ENCODE measurements at places on chromosomes 13 and 19.

- no peak for DNase-seq
Observed at GRCh38 chr13:106197496-106197895, 338.0 kb downstream of the EFNB2 start.

DNA sequence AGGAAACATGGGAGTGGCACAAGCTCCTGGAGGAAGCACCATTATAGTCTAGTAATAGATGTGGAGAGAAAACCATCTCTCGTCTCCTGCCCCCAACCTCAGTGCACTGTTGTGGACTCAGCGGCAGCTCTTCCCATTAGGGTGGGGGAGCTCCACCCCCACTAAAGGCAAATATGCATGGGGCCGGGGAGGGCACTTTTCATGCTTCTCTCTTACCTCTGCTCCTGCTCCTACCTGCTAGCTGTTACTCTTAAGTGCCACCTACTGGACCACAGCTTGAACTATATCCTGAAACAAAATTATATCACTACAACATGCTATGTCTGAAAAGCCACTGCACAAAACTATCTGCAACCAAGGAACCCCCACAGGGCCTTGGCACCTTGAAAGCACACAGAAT, 112.6 kb upstream of the DACH1 start:
- DNase-seq: no peak

DNA sequence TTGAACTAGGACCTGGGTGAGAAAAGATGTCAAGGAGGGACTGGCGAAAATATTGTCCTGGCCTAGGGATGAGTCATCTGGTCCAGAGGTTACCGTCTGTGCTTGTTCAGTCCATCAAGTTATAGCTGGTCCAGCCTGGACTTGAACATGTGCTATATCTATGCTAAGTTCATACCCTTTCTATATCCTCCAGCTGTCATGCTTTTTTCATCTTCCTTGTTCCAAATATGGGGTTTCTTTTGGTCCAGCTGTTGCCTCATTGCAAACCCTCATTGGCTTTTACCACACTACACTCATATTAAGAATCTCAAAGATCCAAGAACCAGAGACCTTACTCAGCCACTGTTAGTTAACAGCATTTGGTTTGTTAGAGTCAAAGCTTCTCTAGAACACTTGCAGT, 19.1 kb upstream of the KLF12 start:
- DNase-seq: no peak

- DNase-seq: no peak
Observed at GRCh38 chr13:24605923-24606372, 74.3 kb upstream of the ATP12A start.

DNA sequence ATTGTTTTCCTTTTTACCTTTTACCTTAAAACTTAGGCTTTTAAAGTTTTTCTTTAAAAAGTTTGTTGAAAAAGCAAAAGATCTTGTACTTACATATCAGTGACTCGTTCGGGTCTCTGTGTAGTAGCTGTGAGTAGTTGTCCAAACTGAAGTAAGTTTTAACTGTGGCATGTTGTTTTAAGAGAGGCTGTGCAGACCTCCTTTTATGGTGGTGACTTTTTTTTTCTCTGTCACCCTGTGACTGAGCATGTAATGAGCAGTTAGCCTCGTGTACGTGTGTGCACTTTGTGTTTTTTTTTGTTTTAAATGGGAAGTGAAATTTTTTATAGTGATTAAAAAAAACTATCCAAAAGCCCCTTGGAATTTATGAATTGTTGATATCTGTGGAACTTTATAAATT, at the start of gene GPR183:
Gene GPR183 (minus strand): TSS at position 153 of the 400 bp plus-strand sequence. CDS start 11,254 bp downstream, outside the sequence.
- no peak for DNase-seq

DNA sequence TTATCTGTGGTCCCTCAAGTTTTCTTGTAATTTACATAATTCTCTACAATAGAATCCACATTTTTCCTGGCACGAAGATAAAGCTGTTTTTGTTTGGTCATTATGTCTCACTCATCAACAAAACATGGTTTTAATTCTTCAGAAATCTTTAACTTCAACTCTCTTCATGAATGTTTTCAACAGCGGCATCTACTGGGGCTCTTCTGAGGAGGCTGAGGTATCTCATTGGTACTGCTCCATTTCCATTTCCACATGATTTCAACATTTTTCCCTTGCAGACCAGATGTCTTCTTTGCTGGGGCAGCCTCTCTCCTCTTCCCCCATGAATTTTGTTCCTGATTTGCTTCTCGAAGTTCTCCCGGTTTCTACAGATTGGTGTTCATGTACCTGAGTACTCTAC, 5.8 kb upstream of the KBTBD7 start:
- DNase-seq: no peak

- peak; percentile 40 for DNase-seq
Observed at GRCh38 chr19:10701955-10702525, 801 bp downstream of the QTRT1 start.

DNA sequence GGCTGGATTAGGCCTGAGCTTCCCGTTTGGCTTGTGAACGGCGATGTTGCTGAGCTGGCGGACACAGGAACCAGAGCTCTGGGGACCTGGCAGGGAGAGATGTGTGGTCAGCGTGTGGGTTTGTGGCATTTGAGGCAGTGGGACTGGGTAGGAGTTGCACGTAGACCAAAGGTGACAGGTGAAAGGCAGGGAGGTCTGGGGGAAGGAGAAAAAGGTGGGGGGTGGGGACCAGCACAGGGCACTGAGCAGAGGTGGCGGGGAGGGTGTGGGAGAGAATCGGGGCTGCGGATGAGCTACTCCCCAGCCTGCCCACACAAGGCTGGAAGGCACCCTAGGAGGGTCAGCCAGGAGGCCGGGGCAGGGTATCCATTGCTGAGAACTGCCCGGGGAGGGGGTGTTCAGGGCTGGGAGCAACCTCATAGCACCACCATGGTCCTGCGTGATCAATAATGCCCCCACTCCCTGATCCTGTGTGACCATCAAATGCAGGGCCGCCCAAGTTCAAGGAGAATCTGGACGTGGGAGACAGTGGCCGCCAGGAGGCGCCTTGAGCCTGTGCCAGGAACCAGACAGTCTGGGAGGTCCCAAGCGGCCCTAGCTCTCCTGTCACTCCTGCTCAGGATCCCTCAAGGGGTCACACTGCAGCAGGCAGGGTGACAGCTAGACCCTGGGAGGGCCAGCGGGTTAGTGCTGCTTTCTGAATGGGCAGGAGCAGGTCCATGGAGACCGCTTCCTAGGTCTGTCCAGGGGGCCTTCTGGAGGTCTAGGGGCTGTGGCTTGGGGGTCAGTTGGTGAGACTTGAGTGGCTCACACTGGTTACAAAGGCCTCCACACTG, 12.8 kb upstream of the SELENOW start:
- DNase-seq: no peak

- DNase-seq: no peak
Observed at GRCh38 chr19:18912933-18913332, 6.3 kb downstream of the COPE start.

GRCh38 chr19:13163609-13164342, 13.6 kb downstream of the IER2 start:
- peak; percentile 45 for DNase-seq

- no peak for DNase-seq
Observed at GRCh38 chr13:65999411-65999810, 1230.7 kb downstream of the PCDH9 start.

DNA sequence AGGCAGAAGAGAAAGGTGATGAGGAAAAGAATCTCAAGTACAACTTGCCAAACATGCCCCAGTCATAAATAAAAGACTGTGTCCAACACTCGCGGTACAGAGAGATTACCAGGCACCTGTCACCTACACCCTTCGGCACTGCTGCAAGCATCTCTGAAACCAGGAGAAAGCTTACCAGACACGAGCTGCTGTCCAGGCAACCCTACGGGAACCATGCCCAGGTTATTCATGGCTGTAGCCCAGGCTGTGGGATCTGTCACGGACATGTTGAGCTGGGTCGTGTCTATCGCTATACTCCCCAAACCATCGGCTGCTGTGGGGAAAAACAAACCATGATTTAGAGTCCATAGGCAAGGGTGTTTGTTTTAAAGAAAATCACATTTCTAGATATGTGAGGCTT, 375.0 kb downstream of the ENOX1 start:
- DNase-seq: no peak

DNA sequence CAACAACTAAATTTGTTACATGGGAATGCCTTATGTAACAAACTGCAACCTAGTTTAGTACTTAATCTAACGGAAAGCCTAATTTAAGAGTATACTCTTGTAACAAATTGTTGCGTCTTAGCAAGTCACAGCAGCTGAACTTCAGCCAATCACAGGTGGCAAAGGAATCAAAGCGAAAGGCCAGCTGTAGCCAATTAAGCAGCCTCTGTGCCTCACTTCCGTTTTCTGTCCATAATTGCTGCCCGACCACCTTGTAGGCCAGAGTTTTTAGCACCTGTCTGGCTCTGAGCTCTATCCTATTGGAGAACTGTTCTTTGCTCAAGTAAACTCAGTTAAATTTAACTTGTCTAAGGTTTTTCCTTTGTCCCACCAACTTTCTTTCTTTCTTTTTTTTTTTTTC, 18.1 kb upstream of the HSPH1 start:
- DNase-seq: no peak

DNA sequence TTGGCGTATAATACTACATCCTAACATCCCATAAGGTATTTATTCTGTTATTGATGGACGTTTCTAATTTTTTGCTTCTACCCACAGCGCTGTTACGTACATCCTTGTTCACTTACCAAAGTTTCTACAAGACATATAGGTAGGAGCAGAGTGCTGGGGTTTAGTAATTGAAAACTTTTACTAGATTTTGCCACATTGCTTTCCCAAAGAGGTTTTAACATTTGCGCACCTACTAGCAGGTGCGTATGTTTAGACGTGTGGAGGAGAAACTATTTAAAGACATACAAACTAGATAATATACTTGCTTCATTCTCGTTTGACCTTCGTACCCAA, 559 bp upstream of the RPL21 start:
- DNase-seq: no peak

- DNase-seq: no peak
Observed at GRCh38 chr13:34257966-34258365, 440.0 kb downstream of the RFC3 start.

DNA sequence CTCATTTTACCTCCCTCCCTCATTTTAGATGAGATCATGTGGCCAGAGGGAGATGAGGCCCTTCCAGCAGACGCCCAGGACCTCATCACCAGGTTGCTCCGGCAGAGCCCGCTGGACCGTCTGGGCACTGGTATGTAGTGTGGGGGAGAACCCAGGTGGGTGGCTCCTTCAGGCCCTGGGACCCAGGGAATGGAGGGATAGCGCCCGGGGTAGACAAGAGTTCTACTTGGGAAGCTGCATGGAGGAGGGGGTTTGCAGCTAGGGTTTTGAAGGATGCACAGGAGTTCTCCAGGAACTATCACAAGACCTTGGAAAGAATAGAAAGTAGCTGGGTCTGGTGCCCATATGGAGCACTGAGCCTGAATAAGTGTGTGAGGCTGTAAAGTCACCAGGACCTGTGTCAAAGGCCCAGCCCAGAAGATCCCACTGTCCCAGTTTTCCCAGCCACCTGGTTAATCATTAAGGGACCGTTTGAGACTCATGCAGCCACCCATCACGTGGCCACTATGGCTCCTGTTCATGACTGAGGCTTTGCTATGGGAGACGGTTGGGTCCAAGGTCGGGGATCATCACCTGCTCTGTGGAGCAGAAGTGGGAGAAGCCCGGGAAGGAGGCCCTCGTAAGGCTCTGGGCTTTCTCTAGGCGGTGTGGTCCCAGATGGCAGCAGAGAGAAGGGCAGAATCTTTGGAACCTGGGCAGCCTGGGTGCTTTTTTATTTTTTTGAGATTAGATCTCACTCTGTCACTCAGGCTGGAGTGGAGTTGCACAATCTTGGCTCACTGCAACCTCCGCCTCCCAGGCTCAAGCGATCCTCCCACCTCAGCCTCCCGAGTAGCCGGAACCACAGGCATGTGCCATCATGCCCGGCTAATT, 17.0 kb upstream of the PIK3R2 start:
- no peak for DNase-seq

- DNase-seq: no peak
Observed at GRCh38 chr19:46660008-46660517, 919 bp downstream of the DACT3 start.

DNA sequence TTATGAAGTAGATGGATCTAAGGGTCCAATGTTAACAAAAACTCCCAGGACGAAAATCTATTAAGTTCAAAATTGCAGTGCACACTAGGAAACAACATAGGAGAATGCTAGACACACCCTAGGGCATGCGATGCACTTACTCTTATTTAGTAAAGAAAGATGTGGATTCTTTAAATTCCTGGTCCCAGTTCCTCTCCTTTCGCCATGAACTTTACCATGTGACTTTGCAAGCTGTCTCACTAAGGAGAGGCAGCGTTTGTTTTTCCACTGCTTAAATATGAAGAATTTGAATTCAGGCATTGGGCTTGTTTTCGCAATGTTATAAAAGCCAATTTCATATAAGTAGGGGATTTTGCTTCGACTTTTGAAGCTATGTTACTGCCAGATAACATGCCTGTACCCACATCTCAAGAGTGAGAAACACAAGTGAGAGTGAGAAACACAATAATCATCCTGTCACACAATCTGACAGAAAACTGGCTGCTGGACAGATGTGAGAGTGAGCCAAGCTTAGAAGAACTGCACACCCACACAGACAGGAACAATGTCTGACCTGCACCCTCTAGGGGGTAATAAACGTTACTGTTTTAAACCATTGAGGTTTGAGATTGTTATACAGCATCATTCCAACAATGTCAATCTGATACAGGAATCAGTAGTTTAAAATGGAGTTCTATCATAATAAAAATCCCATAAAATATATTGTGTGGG, 1308.4 kb downstream of the SLITRK5 start:
- DNase-seq: no peak

DNA sequence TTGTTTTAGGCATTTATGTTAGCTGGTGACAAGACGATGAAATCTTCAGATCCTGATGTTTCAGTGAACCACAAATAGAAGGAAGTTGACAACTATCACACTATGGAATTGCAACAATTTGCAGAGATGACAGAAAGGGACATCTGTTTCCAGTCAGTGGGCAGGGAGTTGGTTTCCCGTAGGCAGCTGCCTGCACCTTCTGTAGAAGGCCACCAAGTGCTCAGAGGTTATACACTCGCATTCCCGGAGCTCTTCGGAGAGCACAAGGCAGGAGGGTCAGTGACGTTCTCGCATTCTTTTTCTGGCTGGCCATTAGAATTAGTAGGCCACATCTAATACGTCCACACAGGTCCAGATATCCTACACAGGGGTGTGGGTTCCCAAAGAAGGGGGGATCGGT, 129.4 kb downstream of the SHISA2 start:
- no peak for DNase-seq

DNA sequence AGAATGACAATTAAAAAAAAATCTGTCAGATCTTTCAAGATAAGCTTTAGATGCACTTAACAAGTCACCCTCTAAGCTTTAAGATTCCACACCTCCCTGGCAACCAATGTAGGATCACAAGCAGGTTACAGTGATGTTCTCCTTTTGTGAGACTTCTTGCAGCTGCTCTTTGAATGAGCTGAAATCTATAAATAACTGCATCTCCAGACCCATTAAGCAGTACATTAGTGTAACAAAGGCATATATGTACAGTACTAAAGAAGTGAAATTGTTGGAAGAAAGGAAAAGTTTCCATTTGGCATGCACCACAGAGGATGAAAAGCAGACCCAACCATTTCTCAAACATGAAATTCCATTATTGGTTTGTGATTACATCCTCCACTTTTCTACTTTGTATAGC, 364.7 kb downstream of the ENOX1 start:
- no peak for DNase-seq

Data from germinal center (tissue), 1 donor.